Breast epithelium (tissue), 4 donors: ENCODE measurements at places on chromosomes 1 and 21. TPM values are rescaled to one million over a fixed set of nuclear protein-coding genes. Genes with fewer than 3 reads are reported as not detected.

DNA sequence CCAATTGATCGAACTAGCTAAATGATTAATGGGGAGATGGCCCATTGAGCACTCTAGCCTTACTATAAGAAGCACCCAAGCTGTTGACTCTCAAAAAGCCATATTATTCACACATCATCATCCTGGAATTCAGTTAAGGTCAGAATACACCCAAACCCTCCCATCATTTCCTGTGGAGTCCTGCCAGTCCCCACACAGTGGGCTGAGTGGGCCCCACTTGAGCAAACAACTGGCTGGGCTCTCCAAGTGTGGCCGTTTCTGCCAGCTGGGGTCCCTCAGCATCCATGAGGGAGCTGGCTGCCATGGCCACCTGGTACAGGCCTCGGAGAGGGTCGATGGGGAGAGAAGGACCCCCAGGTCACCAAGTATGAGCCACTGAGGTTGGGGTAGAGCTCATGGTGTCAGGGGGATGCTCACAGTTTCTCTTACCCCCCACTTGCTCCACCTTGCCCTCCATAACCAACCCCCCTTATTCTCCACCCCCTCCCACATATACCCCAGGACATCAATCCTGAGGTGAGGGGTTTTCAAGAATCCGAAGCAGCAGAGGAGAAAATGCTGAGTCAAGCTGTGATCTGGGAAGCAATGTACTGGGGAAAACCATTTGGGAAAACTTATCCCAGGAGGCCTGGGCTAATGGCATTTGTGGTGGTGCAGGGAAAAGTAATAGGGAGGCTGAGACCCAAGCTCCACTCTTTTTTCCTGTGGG is 60.3 kb downstream of the UBE2T start:
- no peak for DNase-seq

Gene MCM3AP
- 99.2 TPM for total RNA-seq

Gene GBP3
- total RNA-seq, result 44.9 TPM

Gene BRDT
- total RNA-seq, result not detected

Gene PLK3
- total RNA-seq, result 21.6 TPM
